ENCODE measurements at places on chromosomes 2 and 18.

GRCh38 chr2:133390156-133390555 is 178.1 kb downstream of the NCKAP5 start:
- no peak for DNase-seq

GRCh38 chr2:11618708-11619062 is 51.3 kb downstream of the NTSR2 start:
- no peak for DNase-seq

DNA sequence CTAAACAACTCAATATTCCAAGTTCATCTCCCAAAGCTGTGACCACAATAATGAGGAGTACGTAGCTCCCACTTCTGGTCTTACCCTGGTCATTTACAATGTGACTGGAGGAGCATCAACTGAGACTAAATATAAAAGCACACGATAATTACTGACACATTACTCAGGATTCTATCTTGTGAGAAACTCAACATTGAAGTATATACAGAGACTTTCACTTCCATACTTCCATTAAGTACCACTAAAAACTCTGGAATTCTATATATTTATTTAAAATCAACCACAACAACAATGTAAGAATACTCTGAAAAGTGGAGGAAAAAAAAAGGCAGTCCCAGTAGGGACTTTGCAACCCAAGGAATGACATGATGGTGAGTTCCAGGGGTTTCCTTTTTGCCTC is 61.4 kb downstream of the XDH start:
- DNase-seq: no peak

GRCh38 chr2:74006459-74006858 is 21.7 kb downstream of the TET3 start:
- no peak for DNase-seq

DNA sequence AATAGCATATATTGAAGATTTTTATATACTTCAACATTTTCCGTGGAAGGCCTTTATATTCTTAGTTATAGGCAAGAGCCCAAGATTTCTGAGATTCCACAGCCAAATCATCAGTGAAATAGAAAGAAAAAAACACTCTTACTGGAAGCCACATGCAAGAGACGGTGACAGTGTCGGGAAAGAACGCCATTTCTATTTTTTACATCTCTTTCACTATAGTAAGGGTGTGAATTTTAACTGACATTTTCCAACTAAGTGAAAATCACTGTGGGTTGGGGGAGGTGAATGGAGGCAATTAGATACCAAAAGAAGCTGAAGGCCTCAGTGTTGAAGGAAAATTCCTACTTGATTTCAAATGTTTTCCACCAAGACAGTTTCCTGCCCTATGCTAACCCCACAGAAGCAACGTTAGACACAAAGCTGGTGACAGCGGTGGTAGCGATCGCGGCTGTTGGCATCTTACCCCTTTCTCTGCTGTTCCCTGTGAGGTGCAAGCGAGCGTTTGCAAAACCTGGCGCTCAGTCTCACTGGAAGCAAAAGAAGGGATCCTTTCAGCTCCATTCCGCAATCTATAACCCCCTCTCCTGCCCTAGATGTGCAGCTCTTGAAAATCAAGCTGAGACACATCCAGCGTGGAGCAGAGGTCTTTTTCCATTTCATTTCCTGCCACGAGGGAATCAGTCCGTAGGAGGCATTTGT is 20.0 kb downstream of the ID2 start:
- DNase-seq: no peak

GRCh38 chr2:155266583-155266982 is 568.1 kb downstream of the KCNJ3 start:
- DNase-seq: no peak

GRCh38 chr18:57630754-57631595 is 9.3 kb upstream of the NARS1 start:
- DNase-seq: no peak

DNA sequence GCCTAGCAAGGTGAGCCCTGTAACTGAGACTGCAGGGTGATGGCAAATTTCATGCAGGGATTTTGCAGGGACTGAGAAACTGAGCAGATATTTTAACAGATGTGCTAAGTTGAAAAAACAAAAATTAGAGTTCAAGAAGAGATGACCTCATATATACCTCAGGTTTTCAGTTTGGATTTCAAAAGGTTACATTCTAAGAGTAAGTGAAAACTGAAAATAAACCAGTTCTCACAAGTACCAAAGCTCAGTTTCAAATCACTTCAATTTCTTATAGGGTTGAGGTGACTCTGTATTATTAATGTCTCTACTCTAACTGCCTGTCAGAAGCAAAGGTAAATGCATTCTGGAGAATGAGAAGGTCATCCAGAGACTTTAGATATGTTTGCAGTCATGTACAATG is 237.4 kb upstream of the VRK2 start:
- DNase-seq: no peak

DNA sequence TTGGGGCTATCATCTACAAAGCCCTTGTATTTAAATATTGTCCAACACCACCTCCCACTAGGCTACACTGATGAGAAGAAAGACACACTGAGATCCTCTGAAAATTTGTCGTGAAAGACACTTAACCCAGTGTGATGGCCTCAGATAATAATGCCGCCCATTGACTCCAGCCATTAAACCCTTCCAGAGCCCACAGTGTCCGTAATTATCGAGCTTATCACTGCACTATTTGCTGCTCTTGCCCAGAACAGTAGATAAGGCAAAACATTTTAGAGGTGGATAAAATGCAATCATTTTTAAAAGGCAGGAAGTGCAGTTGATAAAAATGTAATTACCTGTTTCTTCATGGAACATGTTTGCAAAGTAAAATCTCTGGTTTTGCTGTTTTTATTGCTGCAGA is 121.3 kb upstream of the DDX18 start:
- no peak for DNase-seq

GRCh38 chr18:28529644-28530043 is 352.7 kb upstream of the CDH2 start:
- no peak for DNase-seq

- peak; percentile 57 for DNase-seq
Measured at GRCh38 chr2:152925547-152926448, 207.4 kb downstream of the ARL6IP6 start.

- no peak for DNase-seq
Measured at GRCh38 chr2:100563407-100564247, 834 bp downstream of the PDCL3 start.

- DNase-seq: no peak
Measured at GRCh38 chr2:222440673-222441422, 16.5 kb downstream of the SGPP2 start.

DNA sequence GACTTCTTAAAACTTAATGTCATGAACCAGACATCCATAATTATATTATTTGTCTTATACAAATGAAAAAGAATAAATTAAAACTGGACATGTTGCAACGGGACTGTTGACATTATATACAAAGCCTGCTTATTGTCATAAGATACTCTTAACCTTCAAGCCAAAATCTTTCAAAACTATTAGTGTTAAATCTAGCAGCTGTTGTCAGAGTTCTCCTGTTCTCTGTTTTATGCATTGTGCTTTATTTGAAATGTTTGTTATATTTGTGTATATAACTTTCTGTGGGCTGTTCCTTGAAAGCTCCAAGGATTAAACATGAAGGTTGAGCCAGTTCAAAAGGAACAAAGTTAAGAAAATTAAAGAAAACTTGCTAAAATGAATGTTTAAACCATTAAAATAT is 335.5 kb upstream of the NT5C1B start:
- no peak for DNase-seq

DNA sequence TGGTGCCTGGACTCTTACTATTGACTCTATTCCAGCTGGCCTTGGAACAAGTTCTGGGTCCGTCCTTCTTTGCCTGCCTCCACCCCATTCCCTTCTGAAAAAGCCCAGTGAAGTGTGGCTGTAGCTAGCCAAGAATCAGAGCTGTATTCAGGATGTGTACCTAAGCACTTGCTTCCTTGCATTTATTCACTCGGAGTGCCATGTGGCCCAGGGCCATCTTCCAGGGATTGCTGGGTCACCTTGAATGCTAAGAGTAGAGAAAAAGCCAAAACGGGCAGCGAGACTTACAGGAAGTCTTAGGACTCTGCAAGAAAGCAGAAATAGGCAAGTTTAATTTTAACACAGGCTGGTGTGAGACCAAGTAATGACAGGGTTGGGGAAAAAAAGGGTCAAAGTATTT is 4.1 kb downstream of the ITGA6 start:
- no peak for DNase-seq

- no peak for DNase-seq
Measured at GRCh38 chr2:189267925-189268579, 88.5 kb upstream of the COL5A2 start.

DNA sequence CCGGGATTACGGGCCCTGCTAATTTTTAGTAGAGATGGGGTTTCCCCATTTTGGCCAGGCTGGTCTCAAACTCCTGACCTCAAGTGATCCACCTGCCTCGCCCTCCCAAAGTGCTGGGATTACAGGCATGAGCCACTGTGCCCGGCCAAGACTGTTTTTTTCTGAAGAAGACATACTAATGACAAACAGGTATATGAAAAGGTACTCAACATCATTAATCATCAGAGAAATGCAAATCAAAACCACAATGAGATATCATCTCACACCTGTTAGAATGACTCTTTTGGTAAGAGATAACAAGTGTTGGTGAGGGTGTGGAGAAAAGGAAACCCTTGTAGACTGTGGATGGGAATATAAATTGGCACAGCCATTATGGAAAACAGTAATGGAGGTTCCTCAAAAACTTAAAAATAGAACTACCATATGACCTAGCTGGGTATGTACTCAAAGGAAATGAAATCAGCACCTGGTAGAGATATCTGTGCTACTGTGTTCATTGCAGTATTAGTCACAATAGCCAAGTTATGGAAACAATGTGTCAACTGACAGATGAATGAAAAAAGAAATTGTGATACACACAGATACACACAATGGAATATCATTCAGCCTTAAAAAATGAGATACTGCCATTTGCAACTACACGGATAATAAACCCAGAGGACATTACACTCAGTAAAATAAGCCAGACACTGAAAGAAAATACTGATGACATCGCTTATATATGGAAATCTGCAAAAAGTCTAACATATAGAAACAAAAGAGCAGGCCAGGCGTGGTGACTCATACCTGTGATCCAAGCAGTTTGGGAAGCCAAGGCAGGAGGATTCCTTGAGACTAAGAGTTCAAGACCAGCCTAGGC is 20.8 kb downstream of the SOS1 start:
- no peak for DNase-seq

- no peak for DNase-seq
Measured at GRCh38 chr18:79106084-79106483, 36.9 kb downstream of the ATP9B start.

- DNase-seq: no peak
Measured at GRCh38 chr2:218716070-218716469, 5.4 kb downstream of the TTLL4 start.

GRCh38 chr18:57904535-57904934 is 101.4 kb upstream of the ATP8B1 start:
- DNase-seq: no peak

- DNase-seq: no peak
Measured at GRCh38 chr2:43160778-43161177, 65.6 kb downstream of the ZFP36L2 start.

- DNase-seq: no peak
Measured at GRCh38 chr2:46009772-46010171, 287.4 kb upstream of the EPAS1 start.

GRCh38 chr2:209380293-209380692 is 43.6 kb upstream of the MAP2 start:
- no peak for DNase-seq

- no peak for DNase-seq
Measured at GRCh38 chr2:45888641-45889040, 237.2 kb downstream of the PRKCE start.

DNA sequence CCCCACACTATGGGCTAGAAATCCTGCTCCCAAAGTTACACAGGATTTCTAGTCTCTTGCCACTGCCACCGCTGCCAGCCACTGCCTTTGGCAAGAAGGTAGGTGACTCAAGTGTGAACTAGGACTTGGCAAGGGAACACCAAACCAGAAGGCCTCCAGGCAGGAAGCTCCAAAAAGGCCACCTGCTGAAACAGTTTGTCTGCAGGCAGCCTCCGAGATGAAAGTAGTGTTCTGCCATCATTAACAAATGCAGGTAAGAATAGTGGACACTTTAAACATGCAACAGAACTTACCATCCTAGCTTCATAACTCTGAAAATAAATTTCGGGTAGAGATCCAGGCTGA is 3.9 kb downstream of the ANKRD44 start:
- peak; percentile 86 for DNase-seq

DNA sequence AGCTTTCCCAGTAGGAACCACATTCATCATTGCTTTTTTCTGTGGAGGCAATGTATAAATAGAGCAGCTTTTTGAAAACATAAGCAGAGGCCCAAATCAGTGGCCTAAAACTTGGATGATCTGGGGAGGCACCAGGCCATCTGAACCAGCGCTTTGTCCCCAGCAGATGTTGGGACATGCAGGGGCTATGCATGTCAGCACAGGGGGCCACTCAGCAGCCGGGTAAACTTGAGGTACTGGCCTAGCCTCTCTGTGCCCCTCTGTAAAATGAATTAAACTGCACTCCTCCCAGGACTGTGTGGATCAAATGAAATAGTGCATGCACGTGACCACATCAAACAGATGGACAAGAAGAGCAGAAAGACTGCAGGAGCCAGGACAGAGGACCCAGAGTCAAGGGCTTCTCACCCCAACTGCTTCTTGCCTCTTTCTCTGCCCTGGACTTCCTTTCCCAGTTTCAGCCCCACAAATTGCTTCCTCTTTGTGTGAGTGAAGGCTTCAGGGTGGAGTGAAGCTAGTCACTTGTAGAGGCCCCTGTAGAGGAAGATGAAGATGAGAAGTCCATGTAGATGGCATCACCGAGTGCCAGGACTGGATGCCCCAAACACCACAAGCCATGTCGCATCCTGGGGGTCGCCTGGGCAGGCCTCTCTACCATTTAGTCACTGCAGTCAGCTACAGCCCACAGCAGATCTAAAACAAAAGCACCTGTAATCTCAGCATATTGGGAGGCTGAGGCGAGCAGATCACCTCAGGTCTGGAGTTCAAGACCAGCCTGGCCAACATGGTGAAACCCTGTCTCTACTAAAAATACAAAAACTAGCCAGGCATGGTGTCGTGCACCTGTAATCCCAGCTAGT is 53.2 kb downstream of the IMPA2 start:
- DNase-seq: no peak

DNA sequence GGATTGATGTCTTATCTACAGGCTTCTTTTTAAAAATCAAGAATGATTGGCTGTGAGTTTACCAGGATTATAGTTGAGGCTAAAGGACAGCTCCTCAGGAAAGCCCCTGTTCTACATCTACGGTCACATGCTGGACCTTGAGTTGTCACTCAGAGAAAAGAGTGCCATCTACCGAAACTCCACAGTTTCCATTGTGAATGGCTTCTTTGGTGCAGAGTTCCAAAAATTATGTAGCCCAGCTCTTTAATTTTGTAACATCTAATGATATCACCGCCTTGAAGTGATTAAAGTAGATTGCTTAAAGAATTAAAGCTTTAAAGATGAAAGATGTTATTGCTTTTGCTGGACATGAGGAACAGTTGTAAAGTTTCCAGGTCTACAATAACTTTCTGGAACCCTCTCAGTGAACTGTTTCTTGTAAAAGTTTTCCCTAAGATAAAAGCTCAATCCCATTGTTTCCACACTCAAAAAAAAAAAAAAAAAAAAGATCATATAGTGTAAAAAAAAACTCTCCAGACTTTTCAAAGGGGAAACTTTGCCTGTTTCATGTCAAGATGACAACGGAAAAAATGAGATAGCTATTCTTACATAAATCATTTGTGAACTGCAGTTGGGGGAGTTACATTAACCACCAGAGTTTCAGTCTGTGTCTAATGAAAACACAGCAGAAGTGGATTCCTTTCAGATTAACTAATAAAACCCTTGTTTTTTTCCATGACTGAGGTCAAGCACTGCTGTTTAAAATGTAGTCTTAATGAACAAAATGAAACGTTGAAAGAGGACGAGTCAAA is 4.3 kb downstream of the COL3A1 start:
- DNase-seq: no peak

Measured in aorta (tissue), 5 donors.